Cardiac fibroblast (primary cell): ENCODE measurements at places on chromosomes 16 and 17.

GRCh38 chr17:59756236-59756818, 48.9 kb downstream of the VMP1 start:
- peak; percentile 88 for DNase-seq

GRCh38 chr17:62678214-62678919, 50.9 kb downstream of the MRC2 start:
- no peak for DNase-seq

DNA sequence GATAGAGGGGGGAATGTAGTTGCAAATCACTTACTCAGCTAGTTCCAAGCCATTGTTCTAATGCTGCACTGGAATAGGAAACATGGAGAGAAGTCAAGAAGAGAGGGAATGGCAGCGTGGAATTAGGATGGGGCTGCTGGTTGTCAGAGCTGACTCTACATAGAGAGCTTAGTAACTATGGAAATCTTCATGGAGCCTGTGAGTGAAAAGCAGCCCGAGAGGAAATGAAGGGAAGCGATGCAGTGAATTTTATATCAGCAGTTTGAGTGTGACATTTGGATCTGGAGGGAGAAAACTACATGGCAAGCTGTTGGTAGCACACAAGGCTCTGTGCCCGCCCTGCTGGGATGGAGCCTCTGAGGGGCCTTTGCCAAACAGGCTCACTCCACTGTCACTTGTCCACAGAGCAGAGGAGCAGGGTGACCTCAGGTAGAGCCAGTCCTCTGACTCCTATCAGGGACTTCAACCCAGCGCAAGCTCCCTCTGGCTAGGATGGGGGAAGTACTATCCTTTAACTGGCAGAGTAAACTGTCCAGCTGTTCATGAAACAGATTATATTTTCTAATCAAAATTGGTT, 27.9 kb upstream of the PMFBP1 start:
- DNase-seq = no peak

DNA sequence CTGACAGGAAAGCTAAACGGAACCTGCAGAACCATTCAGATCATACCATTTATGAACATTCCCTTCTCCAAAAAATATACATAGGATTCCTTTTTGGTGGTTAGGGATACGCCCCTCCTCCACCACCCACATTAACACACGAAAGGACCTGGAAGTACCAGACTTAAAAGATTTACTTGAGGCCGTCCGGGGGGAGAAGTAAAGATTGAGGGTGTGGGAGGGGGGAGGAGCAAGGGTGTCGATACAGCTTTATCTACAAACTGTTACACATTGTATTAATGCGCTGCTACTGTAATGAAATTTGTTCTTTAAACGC, 537 bp downstream of the PALB2 start:
- DNase-seq = peak; percentile 8

DNA sequence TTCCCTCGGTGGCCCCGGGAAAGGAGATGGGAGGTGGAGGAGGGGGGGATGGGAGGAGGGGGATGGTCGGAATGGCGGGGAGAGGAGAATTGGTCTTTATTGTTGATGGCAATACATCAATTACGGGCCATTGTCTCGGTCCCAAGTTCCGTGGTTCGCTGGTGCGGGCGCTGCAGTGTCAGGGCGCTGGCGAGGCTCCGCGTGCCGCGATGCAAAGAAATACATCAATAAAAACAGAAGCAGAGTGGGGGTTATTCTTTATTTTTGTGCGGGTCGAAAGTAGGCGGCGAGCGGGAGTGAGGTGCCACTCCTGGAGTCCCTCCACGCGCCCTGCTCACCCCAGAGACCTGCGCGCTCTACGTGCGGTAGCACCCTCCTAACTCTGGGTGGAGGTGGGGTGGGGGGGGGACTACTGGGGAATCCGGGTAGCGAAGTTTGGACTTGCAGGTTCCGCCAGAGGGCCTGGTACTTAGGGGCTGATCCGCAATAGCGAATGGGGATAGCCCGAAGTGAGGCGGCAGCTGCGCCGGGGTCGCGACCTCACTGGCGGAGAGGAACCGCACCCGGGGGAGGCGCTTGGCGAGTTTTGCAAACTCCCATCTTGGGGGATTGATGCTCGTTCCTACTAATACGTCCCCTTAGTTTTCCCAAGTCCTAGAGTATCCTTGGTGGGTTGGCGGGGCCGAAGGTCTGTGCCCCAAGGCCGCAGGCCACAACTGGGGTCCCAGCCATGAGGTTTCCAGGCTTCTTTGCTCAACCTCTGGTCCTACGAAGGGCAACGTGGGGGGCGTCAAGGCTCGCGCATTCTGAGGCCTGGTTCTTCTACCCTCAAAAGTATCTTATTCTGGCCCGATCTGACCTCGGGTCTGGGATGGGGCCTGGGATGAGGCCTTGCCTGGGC, 3.5 kb upstream of the SALL1 start:
- no peak for DNase-seq

DNA sequence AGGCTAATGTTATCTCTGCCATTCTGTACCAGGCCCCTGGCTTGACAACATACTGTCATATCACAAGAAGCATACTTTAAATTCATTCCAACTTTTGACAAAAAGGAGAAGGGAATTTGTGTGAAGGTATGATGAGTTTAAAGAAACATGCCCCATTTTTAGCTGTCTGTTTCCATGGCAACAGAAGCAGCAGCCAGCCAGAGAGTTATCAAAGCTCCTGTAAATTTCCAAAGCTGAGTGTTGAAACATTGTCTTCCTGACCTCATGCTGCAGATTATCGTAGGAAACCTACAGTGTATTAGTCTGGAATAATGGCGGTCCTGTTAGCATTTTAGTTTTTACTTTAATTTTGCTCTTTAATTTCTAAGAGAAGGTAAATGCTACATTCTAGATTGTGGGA, 124.9 kb downstream of the MRTFB start:
- DNase-seq = peak; percentile 38

- no peak for DNase-seq
Observed at GRCh38 chr16:66224626-66225025, 141.9 kb upstream of the CDH5 start.

GRCh38 chr17:19286751-19287341, 49.7 kb downstream of the EPN2 start:
- no peak for DNase-seq

DNA sequence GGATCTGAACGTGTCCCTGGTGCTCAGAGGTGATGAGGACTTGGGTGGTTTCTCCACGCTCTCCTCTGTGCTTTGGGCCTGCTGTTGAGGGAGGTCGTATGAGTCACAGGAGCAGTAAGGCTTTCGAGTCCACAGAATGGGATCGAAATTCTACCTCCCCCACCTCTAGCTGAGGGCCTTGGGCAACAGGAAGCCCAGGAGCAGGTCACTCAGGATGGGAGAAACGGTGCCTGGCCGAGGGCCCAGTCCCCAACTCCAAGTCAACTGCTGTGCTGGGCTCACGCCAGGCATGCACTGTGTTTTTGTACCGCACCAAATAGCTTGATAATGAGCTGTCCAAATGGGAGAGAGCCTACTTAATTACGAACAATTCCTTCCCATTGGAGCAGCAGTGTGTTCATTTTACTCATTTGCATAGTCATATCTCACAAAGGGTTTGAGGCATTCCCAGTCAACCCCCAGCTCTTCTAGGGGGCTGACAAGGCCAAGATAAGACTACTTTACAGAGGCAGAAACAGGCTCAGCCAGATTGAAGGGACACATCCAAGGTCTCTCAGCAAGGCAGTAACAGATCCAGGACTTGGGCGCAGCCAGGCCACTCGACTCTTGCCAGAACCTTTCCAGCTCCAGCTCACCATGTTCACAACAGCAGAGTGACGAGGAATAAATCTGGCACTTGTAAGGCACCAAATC, 53.6 kb downstream of the WNT3 start:
- DNase-seq = peak; percentile 87

GRCh38 chr17:78458736-78459335, 80.4 kb downstream of the PGS1 start:
- DNase-seq = no peak

DNA sequence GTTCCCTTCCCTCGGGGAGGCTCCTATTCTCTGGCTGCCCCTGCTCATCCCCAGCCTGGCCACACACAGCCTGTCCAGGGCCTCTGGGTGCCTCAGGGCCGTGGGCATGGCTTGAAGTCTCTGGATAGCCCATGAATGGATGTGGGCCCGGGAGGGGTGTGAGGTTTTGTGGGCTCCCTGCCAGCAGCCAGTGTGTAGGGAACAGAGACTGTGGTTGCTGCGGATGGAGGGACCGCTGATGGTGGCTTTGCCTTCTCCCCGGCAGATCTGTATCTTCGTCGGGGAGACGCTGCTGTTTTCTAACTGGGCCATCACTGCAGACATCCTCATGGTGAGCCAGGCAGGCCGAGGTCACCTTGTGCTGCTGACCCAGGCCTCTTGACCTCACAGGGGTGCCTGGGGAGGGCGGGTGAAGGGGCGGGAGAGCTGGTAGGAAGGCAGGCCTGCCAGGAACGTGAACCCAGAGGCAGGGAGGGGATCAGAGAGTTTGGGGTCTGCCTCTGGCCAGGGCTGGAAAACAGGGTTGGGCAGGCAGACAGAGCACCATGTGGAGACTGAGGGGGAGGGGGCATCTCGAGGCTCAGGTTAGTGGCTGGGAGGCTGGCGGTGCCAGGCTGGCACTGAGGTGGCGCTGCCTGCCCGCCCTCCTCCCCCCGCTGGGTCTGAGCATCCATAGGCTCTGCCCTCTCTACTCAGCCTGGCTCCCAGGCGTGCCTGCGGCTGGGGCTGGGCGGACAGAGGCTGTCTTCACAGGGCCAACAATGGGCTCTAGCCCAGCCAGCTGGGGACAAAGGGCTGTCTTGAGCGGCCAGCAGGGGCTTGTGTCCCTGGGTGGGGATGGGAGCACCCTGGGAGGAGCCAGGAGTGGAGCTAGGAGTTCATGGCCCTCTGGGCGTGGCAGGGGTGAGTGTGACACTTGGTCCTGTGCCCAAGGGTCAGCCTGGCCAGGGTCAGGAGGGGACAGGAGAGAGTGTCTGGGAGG, 21.4 kb downstream of the MYBBP1A start:
- no peak for DNase-seq

- peak; percentile 76 for DNase-seq
Observed at GRCh38 chr17:74671031-74671771, 41.5 kb downstream of the CD300LF start.

- no peak for DNase-seq
Observed at GRCh38 chr16:86199871-86200695, 301.1 kb downstream of the IRF8 start.

DNA sequence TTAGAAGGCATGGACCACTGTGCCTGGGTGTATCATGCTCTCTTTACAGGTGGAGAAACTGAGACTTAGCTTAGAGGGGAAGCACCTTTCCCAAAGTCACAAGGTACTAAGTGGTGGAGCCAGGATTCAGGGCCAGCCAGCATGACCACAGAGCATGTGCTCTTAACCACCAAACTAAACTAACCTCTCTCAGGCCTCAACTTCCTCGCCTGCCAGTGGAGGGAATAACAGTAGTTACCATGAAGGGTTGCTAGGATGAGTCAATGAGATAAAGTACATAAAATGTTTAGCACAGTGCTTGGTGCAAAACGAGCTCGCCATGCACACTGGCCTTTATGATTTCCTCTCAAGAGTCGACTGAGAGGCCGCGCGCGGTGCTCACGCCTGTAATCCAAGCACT, 6.4 kb upstream of the MYO1C start:
- peak; percentile 43 for DNase-seq

DNA sequence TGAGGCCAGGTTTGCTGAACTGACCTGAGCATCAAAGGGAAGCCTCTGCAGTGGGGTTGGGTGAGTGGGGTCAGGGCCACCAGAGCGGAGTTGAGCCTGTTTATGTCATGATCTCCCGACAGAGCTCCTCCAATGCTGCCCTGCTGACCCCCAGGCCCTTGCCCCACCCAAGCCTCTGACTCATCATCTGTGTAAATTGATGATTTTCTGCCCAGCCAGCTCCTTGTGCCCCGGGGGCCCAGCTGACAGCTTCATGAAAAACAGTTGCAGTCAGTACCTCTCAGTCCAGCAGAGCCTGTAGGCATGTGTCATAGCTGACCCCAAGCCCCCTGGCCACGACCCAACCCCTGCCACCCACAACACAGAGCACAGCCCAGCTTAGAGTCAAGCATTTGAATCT, 134.9 kb downstream of the CCT6B start:
- no peak for DNase-seq

DNA sequence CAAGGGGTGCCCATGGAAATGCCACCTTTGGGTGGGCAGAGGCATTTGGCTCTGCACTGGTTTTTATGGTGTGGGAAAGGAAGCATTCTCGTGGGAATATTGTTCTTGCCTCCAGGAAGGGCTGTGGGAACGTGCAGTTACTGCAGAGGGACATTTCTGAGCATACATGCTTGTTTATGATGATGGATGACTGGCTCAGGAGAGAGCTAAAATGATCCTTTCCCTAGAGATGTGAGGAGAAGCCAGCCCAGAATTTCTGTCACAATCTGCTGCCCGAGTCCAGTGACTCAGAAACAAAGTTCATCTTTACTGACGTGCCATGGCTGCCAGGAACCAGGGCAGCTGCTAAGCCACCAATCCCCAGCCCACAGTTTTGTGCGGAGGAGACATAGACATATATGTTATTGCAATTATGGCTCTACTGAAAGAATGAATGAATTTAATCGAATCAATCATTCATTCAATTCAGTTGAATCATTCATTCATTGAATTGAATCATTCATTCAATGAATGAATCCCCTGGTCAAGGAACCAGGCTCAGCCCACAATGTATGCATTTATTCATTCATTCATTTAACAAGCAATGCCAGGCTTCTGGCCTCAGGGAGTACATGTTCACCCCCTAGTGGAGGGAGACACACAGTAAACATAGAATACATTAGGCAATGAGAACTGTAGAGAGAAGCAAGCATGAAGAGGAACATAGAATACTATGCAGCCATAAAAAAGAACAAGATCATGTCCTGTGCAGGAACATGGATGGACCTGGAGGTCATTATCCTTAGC, 414.4 kb upstream of the HSBP1 start:
- DNase-seq = peak; percentile 19

DNA sequence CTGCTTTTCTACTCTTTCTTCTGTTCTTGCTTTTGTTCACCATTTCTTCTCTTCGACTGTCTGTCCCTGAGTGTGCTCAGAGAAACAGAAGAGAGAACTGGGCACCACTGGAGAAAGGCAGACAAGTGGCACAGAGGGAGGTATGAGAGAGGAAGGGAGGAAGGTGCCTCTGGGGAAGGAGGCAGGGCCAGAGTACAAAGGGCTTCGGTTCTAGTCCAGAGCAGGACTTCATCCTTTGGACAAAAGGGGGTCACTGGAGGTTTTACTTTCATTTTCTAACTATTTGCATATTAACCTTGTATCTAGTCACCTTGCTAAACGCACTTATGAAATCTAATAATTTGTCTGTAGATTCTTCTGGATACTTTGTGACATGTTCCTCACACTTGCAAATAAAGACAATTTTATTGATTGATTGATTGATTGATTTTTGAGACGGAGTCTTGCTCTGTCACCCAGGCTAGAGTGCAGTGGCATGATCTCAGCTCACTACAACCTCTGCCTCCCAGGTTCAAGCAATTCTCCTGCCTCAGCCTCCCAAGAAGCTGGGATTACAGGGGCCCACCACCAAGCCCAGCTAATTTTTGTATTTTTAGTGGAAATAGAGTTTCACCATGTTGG, 13.5 kb downstream of the ITGB4 start:
- DNase-seq = no peak
